ENCODE measurements at places on chromosomes 3 and 15.

- DNase-seq = no peak
These were observed 152.6 kb downstream of the BBX start for GRCh38 chr3:107675233-107675900.

GRCh38 chr3:55721716-55722484, 234.8 kb upstream of the WNT5A start:
- no peak for DNase-seq

GRCh38 chr3:77283108-77283507, 243.2 kb downstream of the ROBO2 start:
- DNase-seq = no peak

DNA sequence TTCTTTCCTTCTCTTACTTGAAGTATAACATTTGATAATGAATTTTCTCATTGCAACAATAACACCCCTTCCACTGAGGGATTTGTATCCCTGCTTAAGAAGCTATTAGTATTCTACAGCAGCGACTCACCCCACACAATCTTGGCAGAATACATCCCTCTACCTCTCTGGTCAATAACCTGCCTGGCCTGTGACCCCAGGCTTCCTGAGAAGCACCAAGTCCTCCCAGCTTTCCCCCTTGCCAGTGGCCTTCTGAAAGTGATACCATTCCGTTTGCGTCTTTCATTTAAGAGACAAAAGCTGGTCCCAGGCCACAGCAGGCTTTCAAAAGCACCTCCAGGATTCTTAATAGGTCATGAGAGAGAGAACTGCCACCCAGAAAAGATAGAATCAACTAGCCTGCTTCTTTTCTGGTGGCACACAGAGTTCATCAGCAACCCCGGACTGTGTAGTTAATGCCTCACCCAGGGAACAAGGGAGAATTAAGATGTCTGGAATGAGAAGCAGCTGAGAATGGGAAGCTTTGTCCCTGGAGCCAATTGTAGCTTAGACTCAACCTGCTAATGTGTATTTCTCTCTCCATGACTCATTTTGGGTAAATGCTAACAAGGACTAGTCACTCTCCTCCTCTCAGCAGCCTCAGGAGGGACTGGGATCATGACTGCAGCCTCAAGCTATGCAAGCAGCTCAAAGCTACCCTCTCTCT, 101.0 kb upstream of the CPNE4 start:
- no peak for DNase-seq

- no peak for DNase-seq
These were observed 327.6 kb upstream of the NECTIN3 start for GRCh38 chr3:110743984-110744383.

DNA sequence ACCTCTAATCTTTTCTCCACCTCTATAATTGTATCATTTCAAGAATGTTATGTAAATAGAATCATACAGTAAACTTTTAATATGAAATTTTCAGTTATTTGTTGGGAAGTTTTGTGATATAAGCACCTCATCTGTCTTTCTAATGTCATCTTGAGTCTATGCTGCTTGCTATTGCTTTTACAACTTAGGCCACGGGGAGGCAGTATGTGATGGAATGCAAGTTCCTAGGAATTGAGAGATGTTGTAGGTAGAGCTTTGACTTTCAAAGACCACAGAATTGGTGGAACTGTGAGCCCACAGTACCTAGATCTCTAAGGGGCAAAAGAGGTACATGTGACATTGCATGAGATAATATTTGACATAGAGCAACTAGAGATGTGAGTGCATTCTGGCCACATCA, 328.3 kb downstream of the MFSD1 start:
- no peak for DNase-seq

- DNase-seq = no peak
These were observed 64.2 kb downstream of the SCAPER start for GRCh38 chr15:76840830-76841460.

DNA sequence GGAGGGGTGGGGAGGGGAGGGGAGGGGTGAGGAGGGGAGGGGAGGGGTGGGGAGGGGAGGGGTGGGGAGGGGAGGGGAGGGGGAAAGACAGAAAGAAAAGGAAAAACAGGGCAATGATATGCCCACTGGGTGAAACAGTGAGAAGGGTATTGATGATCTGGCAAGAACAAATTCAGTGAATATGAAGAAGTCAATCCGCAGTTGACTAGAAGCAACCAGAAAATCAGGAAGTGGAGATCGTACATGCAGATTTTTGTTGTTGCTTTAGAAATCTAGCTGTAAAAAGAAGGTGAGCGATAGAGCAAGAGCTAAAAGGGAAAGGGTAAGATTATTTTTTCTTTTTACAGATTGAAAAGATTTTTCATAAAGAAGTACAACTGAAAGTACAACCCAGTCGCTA, 47.6 kb upstream of the ARF4 start:
- DNase-seq = no peak

DNA sequence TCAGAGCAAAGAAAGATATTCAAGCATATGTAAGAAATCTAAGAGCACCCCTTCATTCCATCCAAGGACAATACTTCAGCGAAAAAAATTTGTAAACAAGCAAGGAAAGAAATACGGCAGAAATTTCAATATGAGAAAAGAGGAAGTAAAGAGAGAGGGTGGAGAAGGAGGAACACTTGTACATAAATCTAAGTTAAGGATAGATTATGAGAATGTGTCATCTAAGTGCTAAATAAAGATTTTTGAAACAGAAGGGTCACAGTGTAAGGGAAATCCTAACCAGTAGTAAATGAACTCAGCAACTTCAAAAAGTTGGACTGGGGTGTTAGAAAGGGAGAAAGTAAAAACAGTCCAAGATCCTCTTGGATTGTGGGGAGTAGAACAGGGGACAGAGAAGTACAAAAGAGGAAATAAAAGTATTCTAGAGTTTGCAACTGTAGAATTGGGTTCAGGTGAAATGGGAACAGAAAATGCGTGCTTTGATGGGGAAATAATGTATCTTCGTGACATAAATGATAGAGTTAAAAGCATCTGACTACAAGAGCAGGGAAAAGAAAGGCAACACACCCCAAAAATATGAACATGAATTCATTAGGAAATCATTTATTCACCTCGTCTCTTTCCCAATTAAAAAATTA, 68.5 kb upstream of the ATP13A5 start:
- DNase-seq = no peak

DNA sequence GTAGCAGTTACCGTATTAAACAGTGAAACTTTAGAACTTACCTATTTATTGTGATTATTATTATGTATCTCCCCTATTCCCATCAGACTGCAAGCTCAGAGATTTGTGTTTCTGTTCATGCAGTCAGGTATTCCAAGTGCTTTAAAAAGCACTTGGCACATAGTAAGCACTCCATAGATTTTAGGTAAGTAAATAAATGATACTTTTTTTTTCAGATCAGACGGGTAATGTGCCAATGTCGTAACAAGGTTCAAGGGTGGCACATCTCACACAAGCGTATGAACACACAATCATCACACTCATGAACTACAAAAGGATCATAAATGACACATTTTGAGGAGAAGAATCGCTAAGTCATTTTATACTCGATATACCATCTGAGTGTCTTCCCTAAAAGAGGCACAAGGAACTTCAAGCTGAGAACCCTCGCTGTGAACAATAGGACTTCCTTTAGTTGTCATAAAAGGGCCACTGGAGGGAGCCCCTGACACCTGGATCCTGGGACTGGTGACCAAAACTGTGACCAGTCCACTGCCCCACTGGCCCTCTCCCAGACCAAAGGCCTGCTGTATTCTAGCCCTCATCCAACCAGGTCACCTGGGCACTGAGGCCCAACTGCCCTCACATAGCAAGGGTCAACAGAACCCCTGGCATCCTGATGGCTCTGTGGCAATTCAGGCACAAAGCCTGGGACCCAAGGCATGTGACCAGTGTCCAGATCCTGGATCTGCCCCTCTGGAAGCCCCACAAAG, 32.1 kb downstream of the KIF9 start:
- DNase-seq = no peak

DNA sequence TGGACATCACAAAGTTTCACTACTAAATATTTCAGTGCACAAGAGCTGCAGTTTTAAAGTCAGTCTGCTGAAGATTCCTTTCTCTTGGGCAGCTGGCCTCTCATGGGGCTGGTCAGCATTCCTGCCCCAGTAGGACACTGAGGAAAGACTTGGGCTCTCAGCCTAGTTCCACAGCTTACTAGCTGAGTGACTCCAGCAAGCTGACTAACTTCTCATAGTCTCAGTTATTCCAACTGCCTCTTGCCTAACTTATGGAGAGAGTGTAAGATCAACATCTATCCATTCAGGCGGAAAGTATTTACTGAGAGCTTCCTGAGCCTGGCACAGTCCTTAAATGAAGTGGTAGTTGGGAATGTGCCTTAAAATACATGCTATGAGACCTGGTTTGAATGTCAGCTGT, 27.0 kb downstream of the TM4SF4 start:
- no peak for DNase-seq

Data from stimulated activated CD8-positive, alpha-beta memory T cell treated with anti-CD3 and anti-CD28 coated beads, Interleukin-15, amount 100 ng/mL, for 4 hours (primary cell).